HuH-7.5 (cell line): ENCODE measurements at places on chromosomes 11 and 22.
A peak's percentile ranks its signal among the peaks of the same experiment; 100 is the strongest.

DNA sequence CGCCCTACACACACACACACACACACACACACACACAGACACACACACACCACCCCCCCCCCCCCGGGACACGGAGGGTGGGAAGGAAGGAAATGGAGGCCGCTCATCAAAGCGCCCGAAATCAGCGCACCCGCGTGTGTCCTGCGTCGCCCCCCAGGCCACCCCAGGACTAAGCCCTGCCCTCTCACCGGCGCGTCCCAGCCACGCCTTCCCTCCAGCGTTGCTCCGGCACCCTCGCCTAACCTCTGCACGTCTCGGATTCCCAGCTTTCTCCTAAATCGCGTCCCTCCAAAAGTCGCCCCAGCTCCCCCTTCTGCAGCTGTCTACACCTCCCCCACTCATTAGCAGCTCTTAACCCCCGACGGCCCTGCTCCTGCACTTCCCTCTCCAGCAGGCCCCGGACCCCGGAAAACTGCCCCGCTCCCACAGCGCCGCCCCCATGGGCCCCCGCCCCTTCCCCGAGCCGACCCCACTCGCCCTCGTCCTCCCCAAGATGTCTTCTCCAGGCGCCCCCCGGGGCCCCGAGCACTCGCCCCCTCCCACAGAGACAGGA lies 557 bp downstream of the PACSIN2 start:
- no peak for DNase-seq

- DNase-seq = peak; percentile 76
Observed at GRCh38 chr22:50146439-50147238, 23.9 kb upstream of the PANX2 start.

DNA sequence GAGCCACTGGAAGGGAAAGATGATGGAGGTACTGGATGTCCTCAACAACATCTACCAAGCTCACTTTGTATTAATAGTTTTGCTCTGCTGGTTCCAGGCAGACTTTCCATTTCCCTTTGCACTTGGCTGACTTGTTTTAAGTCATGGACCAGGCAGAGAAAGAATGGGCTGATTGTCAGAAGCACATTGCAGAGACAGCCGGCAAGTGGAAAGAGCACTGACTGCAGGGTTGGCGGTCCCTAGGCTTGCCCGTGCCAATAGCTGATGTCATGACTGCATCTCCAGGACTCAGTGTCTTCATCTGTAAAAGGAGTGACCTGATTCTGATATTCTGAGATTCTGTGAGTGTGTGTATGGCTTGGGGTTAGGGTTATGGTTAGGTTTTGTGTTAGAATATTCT lies 20.9 kb upstream of the NNMT start:
- no peak for DNase-seq

DNA sequence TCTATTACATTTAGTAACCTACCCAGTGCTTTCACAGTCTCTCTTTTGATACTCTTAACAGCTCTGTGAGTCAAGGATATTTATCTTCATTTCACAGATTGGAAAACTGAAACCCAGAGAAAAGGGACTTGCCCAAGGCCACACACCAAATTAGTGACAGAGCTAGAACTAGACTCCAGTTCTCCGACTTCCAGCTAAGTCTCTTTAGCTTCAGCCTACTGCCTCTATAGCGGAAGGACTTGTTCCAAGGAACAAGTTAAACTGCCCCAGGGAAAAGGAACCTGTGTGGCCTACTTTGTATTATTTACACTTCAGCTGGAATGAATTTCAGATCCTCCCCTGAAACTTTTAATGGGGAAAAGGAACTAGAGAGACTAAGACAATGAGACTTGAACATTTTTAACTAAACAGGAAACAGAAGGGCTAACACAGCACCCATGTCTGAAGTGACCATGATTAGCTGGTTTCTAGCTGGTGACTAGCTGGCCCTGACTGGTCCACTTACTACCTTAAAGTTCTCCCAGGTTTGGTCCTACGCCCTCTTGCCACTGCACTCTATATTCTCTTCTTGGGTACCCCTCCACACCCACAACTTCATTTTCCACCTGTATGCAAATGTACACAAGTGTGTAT lies 1.3 kb downstream of the LRRC51 start:
- DNase-seq = no peak

DNA sequence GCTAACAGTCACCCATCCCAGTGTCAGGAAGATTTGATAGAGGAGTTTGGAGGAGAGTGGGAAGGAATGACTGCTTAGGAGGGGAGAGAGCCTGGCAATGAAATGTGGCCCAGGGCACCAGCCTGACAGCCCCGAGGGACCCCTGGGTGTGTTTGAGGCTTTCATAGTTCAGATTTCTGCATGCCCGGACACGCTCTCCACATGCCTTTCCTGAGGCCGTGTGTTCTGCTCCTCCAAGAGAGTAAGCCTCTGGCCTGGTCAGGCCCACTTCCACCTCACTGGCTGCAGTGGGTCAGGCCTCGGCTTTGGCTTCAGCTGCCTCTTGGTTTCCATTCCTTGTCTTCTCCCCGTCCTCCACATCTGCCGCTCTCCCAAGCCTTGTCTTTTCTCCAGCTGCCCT lies 78.4 kb downstream of the C22orf31 start:
- no peak for DNase-seq

- peak; percentile 52 for DNase-seq
Observed at GRCh38 chr11:66845143-66845875, 2.1 kb downstream of the RCE1 start.

- DNase-seq = no peak
Observed at GRCh38 chr22:49791682-49792081, 36.0 kb downstream of the BRD1 start.

DNA sequence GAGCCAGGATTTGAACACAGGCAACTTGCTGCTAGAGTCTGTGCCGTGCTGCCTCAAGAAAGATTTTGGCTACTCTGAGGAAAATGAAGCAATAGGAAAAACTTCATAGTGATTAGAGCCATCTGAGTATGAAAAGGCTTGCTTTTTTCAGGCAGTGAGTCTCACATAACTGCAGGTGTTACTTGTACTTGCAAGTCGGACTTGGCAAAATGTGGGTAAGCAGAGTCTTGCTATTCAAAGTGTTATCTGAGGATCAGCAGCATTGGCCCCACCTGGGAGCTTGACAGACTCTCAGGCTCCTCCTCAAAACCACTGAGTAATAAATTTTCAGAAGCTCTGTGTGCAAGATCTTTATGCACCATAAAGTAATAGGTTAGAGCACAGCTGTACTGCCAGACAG lies 18.1 kb downstream of the RNF141 start:
- DNase-seq = no peak

GRCh38 chr11:130554241-130555055 lies 106.0 kb downstream of the ADAMTS15 start:
- no peak for DNase-seq

DNA sequence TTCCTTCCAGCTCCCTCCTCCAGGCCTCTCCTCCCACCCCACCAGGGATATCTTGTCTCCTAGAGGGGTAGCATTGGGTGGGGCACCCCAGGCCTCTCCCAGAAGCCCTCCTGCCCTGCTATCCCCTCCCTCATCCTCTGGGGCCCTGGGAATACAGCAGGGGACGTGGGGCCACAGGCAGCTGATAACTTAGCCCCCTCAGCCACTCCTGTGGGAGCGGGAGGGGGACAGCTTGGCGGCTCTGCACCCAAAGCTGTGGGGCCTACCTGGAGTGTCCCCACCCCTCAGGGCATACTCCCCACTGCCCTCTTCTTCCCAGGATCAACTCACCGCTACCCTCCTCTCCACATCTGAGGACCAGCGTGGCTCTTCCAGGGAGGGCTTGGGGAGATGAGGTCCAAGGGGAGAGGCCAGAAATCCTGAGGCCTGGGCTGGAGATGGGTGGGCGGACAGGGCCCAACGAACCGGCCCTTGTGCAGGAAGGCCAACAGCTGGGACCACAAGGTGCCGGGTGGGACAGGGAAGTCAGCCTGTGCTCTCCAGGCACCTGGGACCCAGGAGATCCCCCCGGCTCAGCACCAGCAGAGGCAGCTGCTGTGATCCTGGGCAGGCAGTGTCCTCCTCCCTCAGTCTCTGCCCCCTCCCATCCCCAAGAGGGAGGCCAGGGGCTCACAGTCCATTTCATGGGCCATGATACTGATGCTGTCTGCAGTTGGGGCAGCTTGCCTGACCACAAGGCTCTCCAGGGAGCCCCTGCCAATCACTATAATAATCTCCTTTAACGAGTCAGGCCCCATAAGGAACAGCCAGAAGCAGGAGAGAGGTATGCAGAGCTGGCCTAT lies 23.2 kb downstream of the NEAT1 start:
- DNase-seq = no peak

DNA sequence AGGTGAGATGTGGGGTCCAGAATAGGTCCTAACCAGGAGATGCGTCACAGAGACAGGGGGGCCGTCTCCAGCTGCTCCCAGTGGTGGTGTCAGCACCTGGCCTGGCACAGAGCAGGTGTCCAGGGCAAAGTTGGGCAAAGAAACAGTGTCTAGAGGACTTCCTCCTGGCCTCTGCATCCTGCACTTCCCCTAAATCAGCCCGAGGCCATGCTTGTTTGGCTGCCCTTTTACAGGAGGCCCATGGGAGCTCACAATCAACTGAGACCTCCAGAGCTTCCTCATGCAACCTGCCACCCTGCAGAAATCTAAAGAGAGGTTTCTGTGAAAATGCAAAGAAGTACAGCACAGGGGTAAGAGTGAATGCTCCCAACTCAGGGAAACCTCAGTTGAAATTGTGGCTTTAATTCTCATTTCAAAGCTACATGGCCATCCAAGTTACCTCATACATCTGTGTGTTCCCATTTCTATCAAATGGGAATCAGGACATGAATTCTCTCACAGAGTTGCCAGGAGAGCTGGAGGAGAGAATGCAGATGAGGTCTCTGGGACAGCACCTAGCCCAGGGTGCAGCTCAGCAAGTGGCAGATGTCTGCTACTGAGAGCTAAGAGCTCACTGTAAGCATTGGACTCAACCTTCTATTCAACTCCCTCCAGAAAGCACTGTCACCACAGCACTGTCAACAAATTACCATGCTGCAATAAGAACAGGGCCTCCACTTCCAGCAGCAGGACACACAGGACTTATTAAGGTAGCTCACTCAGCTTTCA lies 32.6 kb downstream of the TCIRG1 start:
- no peak for DNase-seq

- DNase-seq = no peak
Observed at GRCh38 chr11:45828996-45829395, 18.3 kb upstream of the CRY2 start.

GRCh38 chr11:18088366-18088765 lies 17.5 kb downstream of the SAAL1 start:
- DNase-seq = no peak

DNA sequence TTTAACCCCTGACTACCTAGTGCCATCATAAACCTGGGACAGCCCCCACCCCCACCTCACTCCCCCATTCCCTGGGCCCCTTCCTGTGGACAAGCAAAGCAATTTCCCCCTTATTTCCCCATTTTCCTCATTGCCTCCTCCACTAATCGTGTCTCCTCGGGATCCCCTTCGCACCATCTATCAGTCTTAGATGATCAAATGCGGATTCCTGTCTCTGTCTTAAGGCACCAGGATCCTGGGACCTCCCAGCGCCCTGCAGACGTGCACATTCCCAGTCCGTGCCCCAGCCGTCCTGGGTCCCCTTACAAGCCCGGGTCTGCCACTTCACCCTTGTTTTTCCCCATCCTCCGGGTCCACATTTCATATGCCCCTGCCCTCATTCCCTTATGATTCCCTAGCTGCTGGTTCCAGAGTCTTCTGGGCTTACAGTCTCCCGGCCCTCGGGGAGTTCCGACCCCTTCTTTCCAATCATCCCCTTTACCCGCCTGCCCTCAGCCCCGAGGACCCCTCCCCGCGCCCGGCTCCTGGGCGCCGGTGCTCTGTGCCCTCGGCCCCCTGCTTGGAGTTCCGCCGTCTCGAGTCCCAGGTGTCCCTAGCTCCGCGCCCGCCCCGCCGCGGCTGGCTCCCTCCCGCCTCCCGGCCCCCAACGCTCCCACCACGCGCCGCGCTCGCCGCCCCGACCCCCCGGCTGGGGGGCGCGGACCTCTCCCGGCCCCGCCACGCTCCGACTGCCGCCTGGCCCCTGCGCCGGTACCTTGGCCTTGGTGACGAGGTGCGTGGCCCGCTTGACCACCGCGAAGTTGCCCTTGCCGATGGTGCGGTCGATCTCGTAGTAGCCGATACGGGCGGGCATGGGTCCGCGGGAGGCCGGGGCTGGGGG lies 599 bp downstream of the SIK3 start:
- no peak for DNase-seq

GRCh38 chr11:17604201-17604914 lies 57.3 kb downstream of the OTOG start:
- DNase-seq = no peak
